HAP-1 (cell line): ENCODE measurements at places on chromosomes 1 and 21.

GRCh38 chr1:108615544-108615943 lies 45.3 kb downstream of the HENMT1 start:
- DNase-seq: no peak

- no peak for DNase-seq
Measured at GRCh38 chr1:220825819-220826551, 39.3 kb downstream of the MTARC1 start.

DNA sequence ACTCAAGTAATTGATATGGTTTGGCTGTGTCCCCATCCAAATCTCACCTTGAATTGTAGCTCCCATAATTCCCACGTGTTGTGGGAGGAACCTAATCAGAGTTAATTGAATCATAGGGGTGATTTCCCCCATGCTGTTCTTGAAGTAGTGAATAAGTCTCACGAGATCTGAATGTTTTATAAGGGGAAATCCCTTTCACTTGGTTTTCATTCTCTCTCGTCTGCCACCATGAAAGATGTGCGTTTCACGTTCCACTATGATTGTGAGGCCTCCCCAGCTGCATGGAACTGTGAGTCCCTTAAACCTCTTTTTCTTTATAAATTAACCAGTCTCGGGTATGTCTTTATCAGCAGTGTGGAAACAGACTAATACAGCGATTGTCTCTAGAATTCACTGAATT lies 135.4 kb downstream of the BACH1 start:
- DNase-seq: no peak

- DNase-seq: no peak
Measured at GRCh38 chr1:232223183-232223708, 406.7 kb downstream of the SIPA1L2 start.

- DNase-seq: no peak
Measured at GRCh38 chr1:2105781-2106524, 55.7 kb downstream of the PRKCZ start.

DNA sequence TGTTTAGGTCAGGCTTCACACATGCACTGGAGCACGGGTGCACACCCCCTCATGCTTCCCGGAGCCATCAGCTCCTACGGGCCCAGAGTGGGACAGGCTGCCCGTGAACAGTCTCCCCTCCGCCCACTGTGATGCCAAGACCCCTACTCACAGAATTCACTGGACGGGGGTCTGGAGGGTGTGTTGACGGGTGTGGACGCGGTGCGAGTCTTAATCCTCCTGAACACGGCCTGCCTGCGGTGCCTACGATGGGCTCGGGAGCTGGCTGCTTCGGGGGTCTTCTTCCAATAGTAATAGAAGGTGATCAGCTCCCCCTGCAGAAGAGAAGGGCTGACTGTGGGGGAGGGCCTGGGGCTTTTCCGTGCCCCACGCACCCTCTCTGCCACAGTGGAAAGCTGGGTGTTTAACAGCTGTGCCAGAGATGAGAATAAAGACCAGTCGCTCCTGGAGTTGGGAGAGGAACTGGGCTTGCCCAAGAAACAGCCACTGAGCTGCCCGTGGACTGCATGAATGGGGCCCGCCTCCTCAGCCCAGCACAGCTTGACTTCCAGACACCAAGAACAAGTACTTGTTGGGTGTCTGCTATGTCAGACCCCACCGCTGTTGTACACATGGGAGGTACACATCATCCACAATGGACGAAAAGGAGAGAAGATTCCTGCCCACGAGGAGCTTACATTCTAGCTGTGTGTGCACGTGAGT lies 47.9 kb downstream of the SLC45A1 start:
- DNase-seq: no peak

DNA sequence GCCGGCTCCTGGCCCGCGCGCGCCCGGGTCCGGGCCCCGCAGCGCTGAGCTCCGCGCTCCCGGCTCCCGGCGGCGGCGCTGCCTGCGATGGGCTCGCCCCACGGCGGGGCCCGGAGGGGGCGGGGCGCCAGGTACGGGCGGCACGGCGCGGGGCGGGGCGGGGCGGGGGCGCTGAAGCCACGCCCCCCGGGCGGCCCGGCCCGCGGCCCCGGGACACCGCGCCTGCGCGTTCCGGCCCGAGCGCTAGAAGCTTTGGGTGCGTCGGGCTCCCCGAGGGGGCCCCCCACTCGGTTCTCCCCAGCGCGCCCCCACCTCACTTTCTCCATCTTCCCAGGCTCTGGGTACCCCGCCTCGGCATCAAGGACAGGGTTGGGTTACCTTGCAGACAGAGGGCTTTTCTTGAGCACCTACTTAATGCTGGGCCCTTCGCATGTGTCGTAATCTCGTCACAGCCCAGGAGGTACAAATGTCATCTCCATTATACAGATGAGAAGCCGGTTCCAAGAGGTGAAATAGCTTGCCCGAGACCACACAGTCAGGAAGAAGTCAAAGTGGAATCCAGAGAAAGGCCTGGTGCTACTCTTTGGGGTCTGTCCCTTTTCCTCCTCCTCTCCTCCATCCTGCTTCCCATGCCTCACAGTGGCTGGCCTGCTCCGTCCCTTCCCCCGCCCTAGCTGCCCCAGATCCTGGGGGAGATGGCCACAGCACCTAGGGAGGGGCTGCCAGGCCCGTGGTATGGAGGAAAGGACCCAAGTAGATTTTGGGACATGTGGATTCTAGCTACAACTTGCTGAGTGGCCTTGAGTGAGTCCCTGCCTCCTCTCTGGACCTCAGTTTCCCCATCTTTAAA lies 46.5 kb downstream of the RAP1GAP start:
- DNase-seq: no peak

GRCh38 chr1:94903280-94904009 lies 23.5 kb downstream of the CNN3 start:
- DNase-seq: no peak
